Activated T-cell treated with anti-CD3 and anti-CD28 coated beads, Interleukin-2, amount 50 U/mL, for 72 hours (primary cell): ENCODE measurements at places on chromosomes 1 and 21. TPM values are rescaled to one million over a fixed set of nuclear protein-coding genes. Genes with fewer than 3 reads are reported as not detected.
A peak's percentile ranks its signal among the peaks of the same experiment; 100 is the strongest.

RIPPLY3 gene
- 0.42 TPM for total RNA-seq

- DNase-seq: no peak
- no peak overlapping the region for H3K4me3 ChIP-seq
- H3K4me1 ChIP-seq: no peaks in the 10 kb centered on the region
- no peak overlapping the region for H3K27ac ChIP-seq
- H3K36me3 ChIP-seq: no peaks in the 10 kb centered on the region
- H3K27me3 ChIP-seq: no peaks in the 10 kb centered on the region
These were observed 82.4 kb upstream of the COL11A1 start for GRCh38 chr1:103190766-103191165.

GRCh38 chr1:212671342-212672031, 28.2 kb downstream of the BATF3 start:
- peaks cover 36% of the 10 kb centered on the region for H3K27me3 ChIP-seq
- H3K27ac ChIP-seq: no peak overlapping the region
- peak overlapping the region; percentile 10 for H3K4me3 ChIP-seq

RORC gene
- 10.3 TPM for total RNA-seq

DNA sequence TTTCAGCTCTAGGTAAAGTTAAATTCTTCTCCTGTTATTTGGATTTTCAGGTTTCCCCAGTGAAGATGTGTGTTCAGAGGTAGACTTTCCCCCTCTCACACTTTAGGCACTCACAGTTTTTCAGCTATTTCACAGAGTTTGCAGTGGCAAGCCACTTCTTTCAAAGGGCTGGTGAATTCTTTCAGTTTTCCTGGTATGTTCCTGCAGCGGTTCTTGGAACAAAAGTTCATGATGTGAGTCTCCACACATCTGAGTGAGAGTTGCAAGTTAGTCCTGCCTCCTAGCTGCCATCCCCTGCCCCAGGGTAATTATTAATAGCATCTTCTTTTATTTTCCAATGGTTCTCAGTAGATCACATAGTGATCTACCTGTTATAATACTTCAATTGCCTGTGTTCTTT, 27.3 kb upstream of the CD84 start:
- peaks cover 26% of the 10 kb centered on the region for H3K36me3 ChIP-seq
- peaks cover 58% of the 10 kb centered on the region for H3K4me1 ChIP-seq
- H3K4me3 ChIP-seq: peak overlapping the region; percentile 65

GRCh38 chr1:240611619-240612480, at the start of gene GREM2:
GREM2 (minus strand) TSS chr1:240612155; CDS start chr1:240493475, 118,680 bp downstream.
- H3K27me3 ChIP-seq: peaks cover 48% of the 10 kb centered on the region
- H3K4me1 ChIP-seq: peaks cover 20% of the 10 kb centered on the region
- peak within 1 kb of the TSS; percentile 90 for H3K27ac ChIP-seq
- peak; percentile 59 for DNase-seq

GRCh38 chr1:183632964-183633363, 2.6 kb downstream of the ARPC5 start:
- no peak for DNase-seq
- H3K27ac ChIP-seq: peak overlapping the region; percentile 75
- peaks cover 31% of the 10 kb centered on the region for H3K36me3 ChIP-seq
- H3K4me1 ChIP-seq: peaks cover 65% of the 10 kb centered on the region
- H3K27me3 ChIP-seq: no peaks in the 10 kb centered on the region

DNA sequence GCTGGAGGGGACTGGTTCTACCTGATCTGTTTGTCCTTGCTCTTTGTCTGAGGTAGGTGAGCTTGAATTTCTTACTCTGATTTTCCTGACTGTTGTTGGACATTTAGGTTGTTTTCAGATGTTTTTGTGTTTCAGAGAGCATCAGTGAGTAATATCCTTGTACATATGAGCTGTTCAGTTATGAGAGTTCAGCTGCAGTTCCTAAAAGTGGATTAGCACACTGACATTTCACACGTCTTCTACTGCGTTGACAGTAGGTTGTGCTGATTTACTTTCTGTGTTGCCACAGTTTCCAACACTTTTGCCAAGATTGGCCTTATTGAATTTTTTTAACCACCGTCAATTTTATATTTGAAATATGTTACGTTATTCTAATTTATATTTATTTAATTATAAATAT, 27.7 kb downstream of the CXADR start:
- DNase-seq: no peak
- H3K4me3 ChIP-seq: no peak overlapping the region
- H3K4me1 ChIP-seq: no peaks in the 10 kb centered on the region
- H3K36me3 ChIP-seq: no peaks in the 10 kb centered on the region
- no peak overlapping the region for H3K27ac ChIP-seq

GRCh38 chr1:66360285-66360724, 173.6 kb upstream of the SGIP1 start:
- H3K27ac ChIP-seq: no peak overlapping the region
- DNase-seq: no peak
- H3K4me3 ChIP-seq: no peak overlapping the region
- peaks cover 43% of the 10 kb centered on the region for H3K36me3 ChIP-seq

LRRN2 gene
- total RNA-seq: not detected

GRCh38 chr1:182731852-182732575, 47.6 kb upstream of the RGS8 start:
- H3K36me3 ChIP-seq: no peaks in the 10 kb centered on the region
- no peaks in the 10 kb centered on the region for H3K4me1 ChIP-seq
- H3K4me3 ChIP-seq: no peak overlapping the region
- no peak for DNase-seq

SH2D2A gene
- 221 TPM for total RNA-seq

- no peak overlapping the region for H3K4me3 ChIP-seq
- no peak overlapping the region for H3K27ac ChIP-seq
- no peaks in the 10 kb centered on the region for H3K36me3 ChIP-seq
- peaks cover 18% of the 10 kb centered on the region for H3K27me3 ChIP-seq
These were observed 416.0 kb downstream of the PRDM2 start for GRCh38 chr1:14115976-14116375.

- peaks cover 11% of the 10 kb centered on the region for H3K36me3 ChIP-seq
- H3K4me3 ChIP-seq: no peak overlapping the region
- no peak overlapping the region for H3K27ac ChIP-seq
- no peak for DNase-seq
- peaks cover 28% of the 10 kb centered on the region for H3K27me3 ChIP-seq
- peaks cover 5% of the 10 kb centered on the region for H3K4me1 ChIP-seq
These were observed 852 bp downstream of the FAAH start for GRCh38 chr1:46394872-46395465.

GRCh38 chr1:174939775-174940545, 59.8 kb upstream of the CACYBP start:
- H3K36me3 ChIP-seq: no peaks in the 10 kb centered on the region
- no peak for DNase-seq
- H3K27ac ChIP-seq: peak overlapping the region; percentile 75
